ENCODE measurements at places on chromosomes 1 and 21.

DNA sequence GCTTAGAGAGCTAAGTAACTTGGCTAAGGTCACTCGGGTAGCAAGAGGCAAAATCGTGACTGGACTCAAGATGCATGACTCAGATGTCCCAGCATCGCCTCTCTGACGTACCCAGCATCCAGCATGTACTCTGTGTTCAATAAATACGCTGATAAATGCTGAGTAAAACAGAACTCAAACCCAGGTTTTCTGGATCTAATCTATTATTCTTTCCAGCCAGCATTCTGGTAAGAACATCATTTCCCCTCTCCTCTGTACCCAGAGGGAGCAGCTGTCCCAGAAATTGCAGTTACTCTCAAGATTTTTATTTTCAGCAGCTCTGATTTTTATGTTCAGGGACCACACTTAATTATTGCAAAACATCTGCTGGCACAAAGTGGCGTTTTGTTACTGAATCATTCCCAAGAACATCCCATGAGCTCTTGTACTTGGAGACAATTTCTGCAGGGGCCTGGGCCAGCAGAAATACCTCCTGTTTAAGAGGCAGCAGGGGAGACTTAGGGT lies 249.0 kb downstream of the PRDM2 start:
- DNase-seq: no peak

- no peak for DNase-seq
Measured at GRCh38 chr1:204478172-204478899, 16.3 kb downstream of the PIK3C2B start.

GRCh38 chr1:88731475-88732269 lies 47.6 kb downstream of the PKN2 start:
- DNase-seq: no peak

DNA sequence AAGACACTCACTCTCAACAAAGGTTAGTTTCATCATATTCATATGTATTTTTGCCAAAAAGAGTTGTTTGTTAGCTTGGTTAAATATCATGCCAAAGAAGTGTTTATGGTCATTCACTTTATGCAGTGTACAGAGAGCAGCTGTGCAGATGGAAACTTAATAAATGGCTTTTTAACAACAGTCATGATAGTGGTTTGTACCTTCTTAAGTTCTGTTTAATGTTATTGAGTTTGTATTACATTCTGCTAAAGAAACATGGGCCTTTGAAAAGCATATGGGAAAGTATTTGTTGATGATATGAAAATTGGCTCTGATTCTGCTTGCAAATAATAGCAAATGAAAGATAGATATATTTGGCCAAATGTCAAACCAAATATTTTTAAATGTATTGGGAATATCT lies 607.3 kb downstream of the NCAM2 start:
- DNase-seq: no peak

DNA sequence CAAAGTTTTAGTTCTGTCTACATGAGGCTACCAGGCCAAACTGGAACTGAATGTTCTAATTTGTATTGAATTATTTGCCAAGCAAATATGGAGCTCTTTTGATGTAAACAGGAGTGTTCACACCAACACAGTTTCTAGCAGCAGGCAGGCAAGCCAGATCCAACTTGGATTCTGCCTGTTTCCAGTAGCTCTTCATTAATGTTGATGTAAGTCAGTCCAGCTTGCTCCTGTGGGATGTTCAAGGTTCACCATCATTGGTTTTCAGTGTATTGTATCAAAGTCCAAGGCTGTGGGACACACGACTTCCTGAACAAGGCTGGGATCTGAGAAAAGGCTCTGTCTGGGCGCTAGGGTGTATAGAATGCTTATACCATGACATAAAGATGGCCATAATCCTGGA lies 68.1 kb downstream of the PAPPA2 start:
- no peak for DNase-seq

DNA sequence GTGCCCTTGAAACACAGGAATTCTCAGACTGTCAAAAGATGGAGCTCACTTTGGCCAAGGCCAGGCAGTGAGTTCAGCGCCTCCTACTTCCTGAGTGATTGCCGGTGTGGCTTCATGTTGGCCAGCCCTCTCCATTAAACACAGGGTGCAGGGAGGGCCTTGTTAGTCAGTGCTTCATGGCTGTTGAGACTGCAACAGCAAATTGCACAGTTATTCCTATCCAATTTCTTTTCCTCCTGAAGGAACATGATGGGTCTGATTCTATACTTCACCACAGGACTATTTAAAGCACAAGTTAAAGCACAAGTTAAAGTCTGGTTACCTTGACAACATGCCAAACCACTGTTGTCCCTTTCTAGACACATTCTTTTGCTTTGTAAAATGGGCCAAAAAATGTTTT lies 156.6 kb downstream of the SIPA1L2 start:
- DNase-seq: no peak

- no peak for DNase-seq
Measured at GRCh38 chr1:230937371-230937770, 41.3 kb downstream of the TTC13 start.

DNA sequence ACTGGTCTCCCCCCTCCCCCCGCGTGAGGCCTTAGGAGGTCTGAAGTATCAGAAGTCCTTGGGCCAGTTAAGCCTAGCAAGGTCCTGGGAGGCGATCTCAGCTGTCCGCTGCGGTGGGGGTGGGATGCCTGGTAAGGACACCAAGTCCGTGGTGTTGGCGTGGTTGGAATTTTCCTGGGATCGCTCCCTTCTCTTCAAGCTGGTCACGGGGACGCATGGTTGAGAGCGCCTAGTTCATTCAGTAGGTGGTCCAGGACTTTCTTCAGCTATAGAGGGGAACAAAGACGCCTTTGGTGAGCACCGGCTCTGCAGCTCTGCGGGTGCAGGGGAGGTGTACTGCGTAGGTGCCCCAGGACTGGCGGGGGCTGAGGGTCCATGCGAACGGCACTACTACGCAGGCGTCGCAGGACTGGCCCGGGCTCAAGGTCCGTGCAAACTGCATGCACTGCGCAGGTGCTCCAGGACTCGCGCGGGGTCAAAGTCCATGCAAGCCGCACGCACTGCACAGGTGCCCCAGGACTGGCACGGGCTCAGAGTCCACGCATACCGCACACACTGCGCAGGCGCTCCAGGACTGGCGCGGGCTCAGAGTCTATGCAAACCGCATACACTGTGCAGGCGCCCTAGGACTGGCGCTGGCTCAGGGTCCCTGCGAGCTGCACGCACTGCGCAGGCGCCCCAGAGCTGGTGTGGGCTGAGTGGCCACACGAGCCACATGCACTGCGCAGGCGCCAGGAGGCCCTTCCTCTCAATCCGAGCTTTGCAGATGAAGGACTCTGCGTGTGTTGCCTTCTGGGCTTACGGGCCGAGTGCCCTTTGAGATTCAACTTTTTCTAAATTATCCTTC lies 36.6 kb upstream of the HMGN1 start:
- DNase-seq: no peak

GRCh38 chr1:195243492-195243891 lies 1364.7 kb downstream of the KCNT2 start:
- no peak for DNase-seq

DNA sequence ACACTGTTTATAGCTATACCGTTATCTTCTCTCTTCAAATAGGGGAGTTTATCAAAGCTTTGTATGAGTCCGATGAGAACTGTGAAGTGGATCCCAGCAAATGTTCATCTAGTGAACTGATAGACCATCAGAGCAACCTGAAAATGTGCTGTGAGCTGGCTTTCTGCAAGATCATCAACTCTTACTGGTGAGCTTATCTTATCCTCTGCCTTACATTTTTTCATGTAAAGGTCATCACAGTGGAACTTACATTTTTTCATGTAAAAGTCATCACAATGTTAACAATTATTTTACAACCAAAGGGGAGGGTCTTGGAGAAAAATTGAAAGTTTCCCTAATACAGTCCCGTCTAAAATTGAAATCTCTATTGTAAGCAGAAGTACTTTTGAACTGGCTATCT lies 45.2 kb downstream of the CLEC20A start:
- DNase-seq: no peak

DNA sequence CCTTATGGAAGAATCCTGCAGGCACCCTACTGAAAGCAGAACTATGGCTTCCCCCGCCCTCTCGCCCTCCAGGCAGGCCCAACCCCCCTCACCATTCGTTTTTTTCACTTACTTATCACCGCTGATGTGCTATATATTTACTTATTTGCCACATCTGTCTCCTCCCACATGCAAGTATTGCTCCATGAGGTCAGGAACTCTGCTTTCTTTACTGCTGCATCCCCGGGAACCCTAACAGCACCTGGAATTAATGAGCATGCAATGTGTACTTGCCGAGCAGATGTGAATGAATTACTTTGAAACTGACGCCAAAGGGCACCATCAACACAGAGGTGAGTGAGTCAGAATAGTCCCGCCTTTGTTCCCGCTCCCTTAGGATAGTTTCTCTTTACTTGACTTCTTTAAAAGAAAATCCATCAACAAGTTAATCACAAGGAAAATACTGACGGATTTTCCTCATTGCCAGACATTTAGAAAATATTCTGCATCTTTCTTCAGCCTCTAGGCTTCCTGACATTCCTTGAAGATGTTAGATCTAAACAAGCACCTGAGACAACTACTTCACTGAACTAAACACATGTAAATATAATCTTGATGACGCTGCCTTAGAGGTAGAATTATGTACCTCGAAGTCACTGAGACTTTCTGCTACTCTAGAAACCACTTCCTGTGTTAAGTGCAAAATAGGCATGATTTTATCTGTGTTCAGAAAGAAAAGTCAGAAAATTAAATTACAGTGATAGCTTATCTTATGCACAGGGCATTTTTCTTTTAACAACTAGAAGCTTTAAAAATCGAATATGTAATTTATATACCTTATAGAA lies 17.5 kb upstream of the RAB4A start:
- no peak for DNase-seq

GRCh38 chr1:235657269-235657668 lies 7.7 kb upstream of the GNG4 start:
- no peak for DNase-seq

GRCh38 chr1:31289021-31289420 lies 7.6 kb downstream of the SNRNP40 start:
- DNase-seq: no peak

- DNase-seq: no peak
Measured at GRCh38 chr21:26877018-26877417, 31.8 kb upstream of the ADAMTS1 start.

- no peak for DNase-seq
Measured at GRCh38 chr1:206714331-206715058, 29.8 kb downstream of the MAPKAPK2 start.

DNA sequence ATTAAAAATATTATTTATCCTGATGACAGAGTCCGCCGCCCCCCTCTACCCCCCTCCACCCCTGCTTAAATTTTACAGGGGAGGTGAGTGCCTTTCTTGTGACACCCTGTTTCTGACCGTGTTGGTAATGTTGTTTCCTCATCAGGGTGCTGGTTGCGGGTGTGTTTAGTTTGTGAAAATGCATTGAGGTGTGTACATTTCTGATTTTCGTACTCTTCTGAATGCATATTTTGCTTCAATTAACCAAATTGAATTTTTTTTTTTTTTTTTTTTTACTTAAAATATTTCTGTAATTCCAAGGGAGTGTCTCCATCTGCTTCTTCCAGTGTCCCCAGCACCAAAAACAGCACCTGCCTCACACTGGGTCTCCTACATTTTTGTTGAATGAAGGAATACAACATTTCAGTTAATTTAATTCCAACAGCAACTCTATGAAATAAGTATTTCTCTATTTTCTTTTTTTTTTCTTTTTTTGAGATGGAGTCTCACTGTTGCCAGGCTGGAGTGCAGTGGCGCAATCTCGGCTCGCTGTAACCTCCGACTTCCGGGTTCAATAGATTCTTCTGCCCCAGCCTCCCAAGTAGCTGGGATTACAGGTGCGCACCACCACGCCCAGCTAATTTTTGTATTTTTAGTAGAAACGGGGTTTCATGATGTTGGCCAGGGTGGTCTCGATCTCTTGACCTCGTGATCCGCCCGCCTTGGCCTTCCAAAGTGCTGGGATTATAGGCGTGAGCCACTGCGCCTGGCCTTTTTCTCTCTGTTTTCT lies 5.6 kb upstream of the SLC2A1 start:
- DNase-seq: no peak

DNA sequence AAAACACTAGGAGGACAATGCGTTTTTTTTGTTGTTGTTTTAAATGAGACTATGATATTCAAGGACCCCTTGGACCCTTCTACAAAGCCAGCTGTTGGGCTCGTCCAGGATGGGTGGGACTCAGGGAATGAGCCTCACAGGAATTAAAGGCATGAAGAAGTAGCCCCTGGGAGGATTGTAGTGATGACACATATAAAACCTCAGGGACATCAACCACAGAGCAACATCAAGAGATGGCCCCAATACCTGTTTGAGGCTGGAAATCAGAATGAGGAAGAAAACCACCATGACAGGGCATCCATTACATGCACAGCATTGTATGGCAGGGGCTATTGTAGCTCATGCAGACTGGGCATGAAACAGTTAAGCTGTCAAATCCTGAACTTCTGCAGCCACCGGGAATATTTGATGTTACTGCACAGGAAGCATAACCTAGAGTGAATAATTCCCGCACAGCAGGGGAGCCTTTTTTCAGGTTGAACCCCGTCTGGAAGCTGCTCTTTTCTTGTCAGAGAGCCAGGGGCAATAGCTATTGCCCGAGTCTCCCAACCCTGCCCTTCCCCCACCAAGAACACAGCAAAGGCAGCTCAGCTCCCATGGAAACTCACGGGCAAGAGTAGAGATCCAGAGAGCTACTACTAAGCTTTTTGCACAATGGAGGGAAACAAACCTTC lies 140.2 kb upstream of the FGGY start:
- DNase-seq: no peak

DNA sequence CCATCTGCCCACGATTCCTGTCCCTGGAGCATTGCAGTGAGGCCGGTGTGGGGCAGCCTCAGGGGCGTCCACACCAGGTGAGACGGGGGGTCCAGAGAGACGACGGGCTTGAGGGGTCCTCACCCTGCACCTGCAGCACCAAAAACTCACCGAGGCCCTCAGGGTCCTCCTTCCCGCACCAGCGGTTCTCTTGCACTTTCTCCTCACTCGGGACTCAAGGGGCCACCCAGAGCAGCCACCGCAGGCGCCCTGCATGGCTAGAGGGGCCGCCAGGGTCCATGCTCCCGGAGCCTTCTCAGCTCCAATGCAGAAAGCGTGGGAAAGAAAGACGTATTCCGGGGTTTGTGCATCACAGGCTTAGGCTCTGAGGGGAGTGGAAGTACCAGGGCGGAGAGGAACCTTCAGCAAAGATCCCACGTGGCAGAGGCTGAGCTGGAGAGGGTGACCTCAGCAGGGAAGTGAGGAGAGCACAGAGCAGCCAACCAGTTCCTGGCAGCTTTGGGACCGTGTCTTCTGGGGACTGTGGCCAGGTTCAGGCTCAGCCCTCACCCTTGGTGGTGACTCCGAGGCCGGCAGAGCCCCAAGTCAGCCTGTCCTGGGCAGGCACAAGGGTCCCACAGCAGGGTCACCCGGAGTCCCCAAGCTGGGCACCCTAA lies 19.5 kb upstream of the COL6A2 start:
- DNase-seq: no peak

DNA sequence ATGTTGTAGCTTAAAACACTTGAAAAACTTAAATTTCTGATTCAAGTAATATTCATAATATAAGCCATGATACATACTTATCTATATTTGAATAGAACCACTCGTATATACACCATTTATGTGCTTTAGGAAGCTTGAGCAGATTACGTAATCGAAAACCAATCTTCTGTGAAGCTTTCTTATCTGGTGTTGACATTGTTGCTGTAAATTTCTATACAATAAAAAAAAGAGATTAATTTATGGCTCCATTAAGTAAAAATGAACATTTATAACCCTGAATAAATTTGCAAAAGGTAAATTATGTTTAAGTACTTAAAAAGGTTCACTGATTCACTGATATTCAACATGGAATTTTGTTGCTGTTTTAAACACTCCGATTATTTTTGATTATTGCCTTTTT lies 21.4 kb downstream of the LIN9 start:
- DNase-seq: no peak

GRCh38 chr1:41450747-41451285 lies 33.7 kb downstream of the EDN2 start:
- DNase-seq: no peak

GRCh38 chr21:43802713-43803313 lies 13.4 kb downstream of the RRP1 start:
- DNase-seq: no peak

Data from stimulated activated CD8-positive, alpha-beta memory T cell treated with anti-CD3 and anti-CD28 coated beads, Interleukin-4, amount 100 ng/mL, for 4 hours (primary cell).